ENCODE measurements at places on chromosomes 12 and 14.

- no peaks in the 10 kb centered on the region for H3K36me3 ChIP-seq
- peak overlapping the region; percentile 80 for H3K4me3 ChIP-seq
- no peak for DNase-seq
- no peaks in the 10 kb centered on the region for H3K4me1 ChIP-seq
Measured at GRCh38 chr12:94460616-94460959, 921 bp upstream of the CEP83 start.

DNA sequence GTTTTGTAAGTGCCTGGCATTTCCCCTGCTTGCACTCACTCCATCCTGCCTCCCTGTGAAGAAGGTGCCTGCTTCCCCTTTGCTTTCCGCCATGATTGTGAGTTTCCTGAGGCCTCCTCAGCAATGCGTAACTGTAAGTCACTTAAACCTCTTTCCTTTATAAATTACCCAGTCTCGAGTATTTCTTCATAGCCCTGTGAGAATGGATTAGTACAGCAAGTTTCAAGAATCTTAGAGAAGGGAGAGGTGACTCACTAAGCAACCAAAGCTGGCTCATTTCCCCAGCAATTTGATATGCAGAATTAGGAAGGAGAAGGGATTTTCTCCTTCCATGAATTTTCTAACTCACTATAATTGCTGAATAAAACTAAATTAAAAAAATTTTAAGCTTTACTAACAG lies 251.0 kb upstream of the FOXG1 start:
- H3K4me1 ChIP-seq = 0 out of 2 replicates have a peak, but pooled peaks cover 5% of the 10 kb centered on the region
- peak overlapping the region; percentile 8 for H3K4me3 ChIP-seq
- no peaks in the 10 kb centered on the region for H3K27me3 ChIP-seq
- H3K27ac ChIP-seq = peak overlapping the region; percentile 13

- no peaks in the 10 kb centered on the region for H3K4me1 ChIP-seq
- no peak overlapping the region for H3K4me3 ChIP-seq
- H3K27me3 ChIP-seq = no peaks in the 10 kb centered on the region
- H3K36me3 ChIP-seq = 0 out of 2 replicates have a peak, but pooled peaks cover 2% of the 10 kb centered on the region
- H3K27ac ChIP-seq = no peak overlapping the region
Measured at GRCh38 chr12:55908726-55909512, 18.8 kb downstream of the PYM1 start.

GRCh38 chr14:95340201-95340697 lies 20.5 kb upstream of the CLMN start:
- H3K4me3 ChIP-seq = no peak overlapping the region
- H3K36me3 ChIP-seq = no peaks in the 10 kb centered on the region
- peak; percentile 44 for DNase-seq
- peaks cover 3% of the 10 kb centered on the region for H3K4me1 ChIP-seq

- DNase-seq = peak; percentile 1
- no peak overlapping the region for H3K27ac ChIP-seq
- H3K36me3 ChIP-seq = no peaks in the 10 kb centered on the region
- no peak overlapping the region for H3K4me3 ChIP-seq
- peaks cover 11% of the 10 kb centered on the region for H3K27me3 ChIP-seq
- H3K4me1 ChIP-seq = no peaks in the 10 kb centered on the region
Measured at GRCh38 chr12:52650520-52651081, 1.4 kb downstream of the KRT2 start.

DNA sequence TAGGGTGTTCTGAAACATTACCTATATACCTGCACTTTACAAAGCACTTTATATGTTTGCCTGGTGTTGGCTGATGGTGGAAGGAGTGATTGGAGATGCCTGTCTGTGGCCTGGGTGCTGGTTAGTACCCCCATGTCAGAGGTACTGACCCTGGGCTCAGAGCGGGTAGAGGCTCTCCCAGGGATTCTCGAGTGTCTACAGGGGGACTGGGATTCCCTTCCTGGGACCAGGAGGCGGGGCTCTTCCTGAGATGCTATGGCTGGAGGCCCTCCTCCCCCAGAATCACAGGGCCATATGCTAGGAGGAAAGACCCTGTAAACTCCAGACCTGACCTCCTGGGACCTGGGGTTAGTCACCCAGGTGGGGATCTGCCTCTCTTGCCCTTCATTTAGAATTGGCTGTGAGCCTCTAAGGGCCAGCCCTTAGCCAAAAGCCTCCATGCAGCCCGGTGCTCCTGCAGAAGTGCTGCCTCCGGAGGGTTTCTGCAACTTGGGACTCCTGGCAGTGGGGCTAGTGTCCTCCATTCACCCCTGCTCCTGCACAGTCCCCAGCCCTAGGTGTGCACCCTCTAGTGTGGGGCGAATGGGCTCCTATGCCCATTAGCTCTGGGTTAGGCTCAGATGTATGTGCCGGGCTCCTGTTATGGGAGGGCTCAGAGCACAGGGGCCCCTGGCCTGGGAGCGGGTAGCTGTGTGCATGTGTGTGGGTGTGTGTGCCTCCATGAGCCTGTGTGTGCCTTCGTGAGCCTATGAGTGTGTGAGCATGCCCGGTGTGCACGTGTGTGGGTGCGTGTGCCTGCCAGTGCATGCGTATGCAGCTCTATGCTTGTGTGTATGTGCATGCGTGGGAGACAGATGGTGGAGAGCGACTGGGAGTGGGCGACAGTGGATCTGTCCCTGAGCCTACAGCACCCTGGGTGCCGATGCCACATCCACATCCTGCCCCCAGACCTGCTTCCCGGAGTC lies 36.6 kb downstream of the RTL1 start:
- H3K36me3 ChIP-seq = peaks cover 64% of the 10 kb centered on the region
- H3K27me3 ChIP-seq = no peaks in the 10 kb centered on the region
- no peaks in the 10 kb centered on the region for H3K4me1 ChIP-seq

GRCh38 chr12:53453953-53454640 lies 2.2 kb downstream of the PCBP2 start:
- peak overlapping the region; percentile 96 for H3K4me3 ChIP-seq
- DNase-seq = no peak
- H3K36me3 ChIP-seq = peaks cover 64% of the 10 kb centered on the region
- H3K27ac ChIP-seq = no peak overlapping the region

- H3K4me1 ChIP-seq = peaks cover 10% of the 10 kb centered on the region
- no peaks in the 10 kb centered on the region for H3K36me3 ChIP-seq
- H3K27me3 ChIP-seq = no peaks in the 10 kb centered on the region
- no peak for DNase-seq
- H3K27ac ChIP-seq = no peak overlapping the region
- no peak overlapping the region for H3K4me3 ChIP-seq
Measured at GRCh38 chr12:113818833-113819232, 147.3 kb downstream of the RBM19 start.

- no peaks in the 10 kb centered on the region for H3K36me3 ChIP-seq
- peak overlapping the region; percentile 5 for H3K27ac ChIP-seq
- no peak overlapping the region for H3K4me3 ChIP-seq
- H3K4me1 ChIP-seq = peaks cover 30% of the 10 kb centered on the region
- H3K27me3 ChIP-seq = no peaks in the 10 kb centered on the region
- DNase-seq = no peak
Measured at GRCh38 chr14:53570411-53571387, 385.9 kb downstream of the BMP4 start.

DNA sequence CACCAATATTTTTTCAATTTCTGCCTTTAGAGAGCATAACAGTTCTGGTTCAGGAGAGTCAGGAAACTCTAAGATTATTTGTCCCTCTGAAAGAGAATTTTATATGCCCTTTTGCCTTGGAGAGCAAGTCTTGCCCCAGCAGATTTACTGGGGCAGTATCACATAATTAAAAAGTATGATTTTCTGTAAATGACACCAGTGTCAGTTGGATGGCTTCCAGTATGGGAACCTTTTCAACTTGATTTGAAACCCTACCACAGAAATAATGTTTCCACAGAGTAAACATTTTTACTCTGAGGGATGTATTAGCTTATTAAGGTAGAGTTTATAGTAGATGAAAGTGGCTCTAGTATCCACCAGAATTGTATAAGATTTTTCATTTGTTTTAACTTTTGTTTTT lies 15.4 kb downstream of the NOPCHAP1 start:
- H3K4me3 ChIP-seq = no peak overlapping the region
- DNase-seq = no peak
- peaks cover 19% of the 10 kb centered on the region for H3K36me3 ChIP-seq
- no peaks in the 10 kb centered on the region for H3K27me3 ChIP-seq
- no peaks in the 10 kb centered on the region for H3K4me1 ChIP-seq

GRCh38 chr12:1857821-1858220 lies 37.5 kb downstream of the LRTM2 start:
- no peaks in the 10 kb centered on the region for H3K36me3 ChIP-seq
- no peaks in the 10 kb centered on the region for H3K4me1 ChIP-seq
- no peak overlapping the region for H3K27ac ChIP-seq
- no peaks in the 10 kb centered on the region for H3K27me3 ChIP-seq
- H3K4me3 ChIP-seq = no peak overlapping the region

DNA sequence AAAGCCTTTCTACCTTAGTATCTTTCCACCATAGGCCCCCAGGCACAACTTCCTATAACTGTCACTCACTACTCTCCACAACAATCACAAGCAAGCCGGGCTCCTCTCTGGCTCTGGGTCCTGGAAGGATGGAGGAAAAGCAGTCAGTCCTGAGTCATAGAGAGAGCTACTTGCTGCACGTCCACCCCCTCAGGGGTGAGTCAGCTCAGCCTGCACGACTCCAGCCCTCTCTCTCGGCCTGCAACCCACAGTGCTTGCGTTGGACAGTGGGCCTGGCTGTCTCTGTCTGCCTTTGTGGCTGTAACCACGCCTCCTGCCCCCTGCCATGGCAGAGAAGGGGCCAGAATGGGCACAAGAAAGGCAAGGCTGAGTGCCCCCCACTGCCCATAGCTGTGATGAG lies 154.1 kb upstream of the FKBP4 start:
- H3K27ac ChIP-seq = no peak overlapping the region
- no peak overlapping the region for H3K4me3 ChIP-seq
- DNase-seq = no peak

DNA sequence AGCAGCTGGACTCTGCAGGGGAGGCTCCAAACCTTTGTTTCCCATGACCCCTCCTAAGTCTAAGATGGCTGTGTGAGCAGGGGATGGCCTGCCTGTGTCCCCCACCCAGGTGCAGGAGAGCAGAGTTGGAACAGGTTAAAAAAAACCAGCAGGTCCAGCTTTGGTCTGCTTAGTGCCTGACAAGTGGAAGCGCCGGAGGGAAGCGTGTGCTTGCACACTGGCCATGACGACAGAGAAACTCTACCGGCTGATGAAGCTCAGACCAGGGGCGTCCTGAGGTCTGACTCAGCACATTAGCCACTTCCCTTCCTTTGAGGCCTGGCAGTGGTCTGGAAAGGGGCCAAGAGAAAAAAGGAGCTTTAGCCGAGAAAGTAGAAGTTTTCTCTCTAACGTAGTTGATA lies 280.1 kb downstream of the VRK1 start:
- DNase-seq = peak; percentile 60
- H3K4me1 ChIP-seq = 0 out of 2 replicates have a peak, but pooled peaks cover 2% of the 10 kb centered on the region
- no peaks in the 10 kb centered on the region for H3K36me3 ChIP-seq
- no peak overlapping the region for H3K27ac ChIP-seq
- no peaks in the 10 kb centered on the region for H3K27me3 ChIP-seq

DNA sequence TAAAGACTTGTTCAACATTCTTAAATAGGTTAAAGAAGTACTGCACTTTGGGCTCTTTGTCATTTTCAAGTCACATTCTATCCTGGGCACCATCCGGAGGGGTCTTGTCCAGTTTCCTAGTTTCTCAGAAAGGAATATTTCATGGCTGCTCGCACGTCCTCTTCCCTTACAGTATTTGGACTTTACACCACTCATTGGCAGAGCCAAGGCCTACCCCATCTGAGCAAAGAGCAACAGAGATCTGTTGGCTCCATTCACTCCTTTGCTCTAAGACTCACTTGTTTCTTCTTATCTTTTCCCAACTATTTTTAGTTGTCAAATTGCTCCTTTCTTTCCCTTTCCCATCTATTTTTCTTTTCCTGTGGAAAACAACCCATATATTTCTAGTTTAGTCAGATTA lies 118.2 kb downstream of the CRADD start:
- H3K27me3 ChIP-seq = no peaks in the 10 kb centered on the region
- H3K4me3 ChIP-seq = no peak overlapping the region
- no peaks in the 10 kb centered on the region for H3K36me3 ChIP-seq
- H3K4me1 ChIP-seq = peaks cover 7% of the 10 kb centered on the region

DNA sequence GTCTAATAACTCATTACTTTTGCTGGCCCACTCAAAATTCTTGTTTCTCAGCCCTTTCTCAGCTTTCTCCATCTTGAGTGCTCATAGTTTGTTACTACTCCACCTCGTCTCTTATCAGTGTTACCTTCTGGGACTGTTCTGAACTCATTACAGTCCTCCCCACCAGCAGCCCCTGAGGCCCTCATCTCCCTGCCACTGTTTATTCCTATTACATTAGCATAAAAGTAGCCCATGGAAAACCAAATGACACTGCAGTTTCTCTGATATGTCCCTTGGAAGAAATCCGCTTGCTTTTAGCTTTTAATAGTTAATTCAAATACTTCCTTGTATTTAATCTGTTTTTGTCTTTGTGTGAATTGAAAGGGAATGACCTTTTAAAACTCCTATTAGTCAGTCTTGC lies 7.6 kb downstream of the AKAP6 start:
- no peak overlapping the region for H3K4me3 ChIP-seq
- no peak overlapping the region for H3K27ac ChIP-seq
- peaks cover 8% of the 10 kb centered on the region for H3K4me1 ChIP-seq
- H3K36me3 ChIP-seq = no peaks in the 10 kb centered on the region

GRCh38 chr12:49696723-49697122 lies 10.5 kb downstream of the FMNL3 start:
- no peaks in the 10 kb centered on the region for H3K36me3 ChIP-seq
- no peak overlapping the region for H3K4me3 ChIP-seq
- DNase-seq = no peak
- no peak overlapping the region for H3K27ac ChIP-seq
- H3K27me3 ChIP-seq = no peaks in the 10 kb centered on the region

DNA sequence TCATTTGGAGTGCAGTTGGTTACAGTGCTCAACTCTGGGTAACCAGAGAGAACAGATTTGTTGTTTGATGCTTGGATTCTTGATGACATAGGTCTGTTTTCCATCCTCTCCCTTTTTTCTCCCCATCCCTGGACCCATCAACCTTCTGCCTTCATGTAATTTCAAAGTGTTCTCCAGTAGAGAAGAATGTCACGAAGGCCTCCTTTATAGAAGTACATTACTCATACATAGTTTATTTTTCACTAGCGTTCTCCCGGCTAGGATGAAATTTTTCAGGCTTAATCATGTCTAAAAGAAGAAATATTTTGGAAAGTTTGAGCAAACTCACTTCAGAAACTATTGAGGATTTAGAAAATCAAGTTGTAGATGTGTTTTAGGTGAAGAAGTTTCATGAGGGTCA lies 20.9 kb upstream of the APPL2 start:
- no peak overlapping the region for H3K27ac ChIP-seq
- no peak for DNase-seq
- H3K36me3 ChIP-seq = no peaks in the 10 kb centered on the region

DNA sequence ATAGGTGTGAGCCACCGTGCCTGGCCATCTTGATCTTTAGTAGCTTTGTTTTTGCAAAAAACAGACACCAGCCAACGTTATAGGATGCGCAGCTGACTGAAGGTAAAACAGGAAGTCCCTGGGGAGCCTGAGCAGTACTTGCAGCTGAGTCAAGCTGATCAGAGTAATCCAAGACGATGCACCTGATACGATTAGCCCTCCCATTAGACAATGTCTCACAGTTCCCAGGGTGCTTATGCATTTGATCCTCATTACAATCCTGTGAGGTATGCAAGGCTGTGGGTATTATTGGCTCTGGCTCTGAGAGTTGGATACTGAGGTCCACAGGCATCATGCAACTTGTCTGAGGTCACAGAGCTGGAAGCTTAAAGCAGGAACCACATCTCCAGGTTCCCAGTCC lies 8.1 kb downstream of the KRT18 start:
- H3K4me3 ChIP-seq = no peak overlapping the region
- no peaks in the 10 kb centered on the region for H3K27me3 ChIP-seq
- H3K36me3 ChIP-seq = no peaks in the 10 kb centered on the region
